CD14-positive monocyte (primary cell): ENCODE measurements at places on chromosomes 6 and 20. TPM values are rescaled to one million over a fixed set of nuclear protein-coding genes. Genes with fewer than 3 reads are reported as not detected.
A peak's percentile ranks its signal among the peaks of the same experiment; 100 is the strongest.

DNA sequence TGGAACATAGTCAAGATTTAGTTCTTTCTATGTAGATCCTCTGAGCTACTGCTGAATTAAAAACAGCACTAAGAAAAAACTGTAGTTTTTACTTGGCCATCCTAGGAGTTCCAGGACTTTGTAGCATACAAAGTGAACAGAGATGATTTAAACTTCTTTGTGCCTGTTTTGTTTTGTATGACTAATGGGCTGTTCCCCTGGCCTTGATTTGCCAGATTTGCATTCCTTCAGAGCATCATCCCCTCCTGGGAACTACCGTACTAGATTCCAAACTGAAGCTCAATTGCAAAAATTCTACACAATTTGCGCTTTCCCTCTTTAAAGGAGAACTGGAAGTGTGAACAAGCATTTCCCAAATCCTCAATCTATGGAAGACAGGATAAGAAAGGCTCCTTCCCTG lies 23.1 kb downstream of the ACOT13 start:
- no peak for DNase-seq

DNA sequence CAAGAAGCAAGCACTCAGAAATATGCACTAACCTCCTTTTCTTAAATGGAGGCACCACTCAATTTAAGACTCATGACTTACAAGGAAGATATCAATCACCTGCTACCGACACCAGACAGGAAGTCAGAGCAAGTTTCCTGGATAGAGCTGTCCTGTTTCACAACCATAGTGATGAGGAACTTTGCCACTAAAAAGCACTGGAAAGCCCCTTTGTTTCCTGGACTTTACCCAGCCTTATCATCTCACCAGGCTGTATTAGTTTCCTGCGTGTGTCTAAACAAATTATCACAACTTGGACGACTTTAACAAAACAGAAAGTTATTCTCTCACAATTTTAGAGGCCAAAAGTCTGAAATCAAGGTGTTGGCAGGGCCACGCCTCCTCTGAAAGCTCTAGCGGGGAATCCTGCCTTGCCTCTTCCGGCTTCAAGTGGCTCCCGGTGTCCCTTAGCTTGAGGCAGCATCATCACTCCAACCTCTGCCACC lies 253.8 kb upstream of the STXBP5 start:
- peak; percentile 71 for DNase-seq

DNA sequence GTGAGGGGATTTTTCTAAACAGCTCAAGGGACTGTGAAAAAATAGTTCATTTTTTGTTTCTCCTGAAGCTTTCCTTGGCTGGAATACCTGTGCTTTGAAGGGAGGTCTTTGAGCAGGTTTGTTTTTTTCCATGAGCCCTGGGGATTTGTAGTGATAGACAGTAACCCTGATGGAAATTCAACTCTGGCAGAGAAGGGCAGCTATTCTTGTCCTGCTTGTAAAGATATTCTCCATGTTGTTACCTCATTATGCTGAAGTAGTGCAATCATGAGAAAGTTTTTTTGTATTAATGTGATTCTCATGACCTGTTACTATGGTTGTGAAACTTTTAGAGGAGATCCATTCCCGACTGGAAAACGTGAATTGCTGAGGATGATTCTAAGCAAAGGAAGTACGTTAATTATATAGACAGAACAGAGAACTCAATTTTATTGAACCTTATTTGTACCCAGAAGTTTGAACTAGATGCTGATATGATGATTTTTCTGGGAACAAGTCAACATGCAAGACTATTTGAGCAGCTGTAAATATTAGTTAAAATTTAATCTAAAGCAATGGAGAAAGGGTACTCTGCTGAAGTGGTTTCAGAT lies 12.5 kb downstream of the UTRN start:
- peak; percentile 58 for DNase-seq

The C6orf120 gene
- 5.7 and 8.3 TPM in 2 replicates for polyA plus RNA-seq

The GPSM3 gene
- 101 TPM for polyA plus RNA-seq

The RSPO3 gene
- not detected for polyA plus RNA-seq

The GPLD1 gene
- polyA plus RNA-seq = not detected
